HepG2 (cell line): ENCODE measurements at places on chromosomes 1 and 21.

GRCh38 chr1:171421413-171422020 lies 63.8 kb upstream of the PRRC2C start:
- no peak for DNase-seq

- no peak for DNase-seq
Measured at GRCh38 chr1:19889656-19890055, 7.5 kb downstream of the OTUD3 start.

DNA sequence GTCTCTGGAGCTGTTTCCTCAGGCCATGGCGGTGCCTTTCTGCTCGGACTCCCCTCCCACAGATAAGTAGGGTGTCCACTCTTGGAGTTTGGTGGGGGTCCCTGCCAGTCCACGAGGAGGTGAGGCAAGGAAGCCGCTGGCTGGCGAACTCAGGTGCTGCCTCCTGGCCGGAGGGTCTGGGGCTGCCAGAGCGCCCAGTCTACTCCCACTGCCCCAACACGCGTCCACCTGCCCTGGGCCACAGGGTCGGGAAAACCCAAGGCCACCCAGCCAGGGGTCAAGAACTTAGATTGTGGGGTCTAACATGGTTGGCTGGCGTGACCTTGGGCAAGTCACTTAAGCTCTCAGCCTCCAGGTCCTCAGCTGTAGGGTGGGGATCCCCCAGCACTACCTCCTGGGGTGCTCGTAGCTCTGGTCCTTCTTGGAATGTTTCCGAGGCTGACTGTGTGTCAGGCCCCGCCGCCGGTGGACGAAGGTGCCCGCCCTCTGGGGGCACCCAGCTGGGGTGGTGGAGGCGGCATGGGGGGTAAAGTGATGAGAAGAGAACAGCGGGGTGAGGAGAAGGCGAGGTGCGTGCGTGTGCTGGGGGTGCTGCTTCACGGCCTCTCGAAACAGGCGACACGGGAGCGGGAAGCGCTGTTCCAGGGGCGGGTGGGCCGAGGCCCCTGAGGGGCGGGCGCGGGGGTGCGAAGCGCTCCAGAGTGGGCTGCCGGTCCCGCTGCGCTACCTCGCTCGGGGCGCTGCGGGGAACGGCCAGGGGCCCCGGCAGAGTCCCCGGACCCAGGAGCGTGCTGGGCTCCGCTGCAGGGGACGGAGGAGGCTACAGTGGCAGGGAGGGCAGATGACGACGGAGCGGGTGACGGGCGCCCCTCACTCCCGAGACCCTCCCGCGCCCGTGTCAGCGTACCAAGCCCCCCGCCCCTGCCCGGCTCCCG lies 1.2 kb downstream of the SH2D5 start:
- no peak for DNase-seq

GRCh38 chr1:7454052-7454815 lies 316.9 kb upstream of the VAMP3 start:
- no peak for DNase-seq

GRCh38 chr1:9121496-9122409 lies 7.1 kb downstream of the GPR157 start:
- DNase-seq = no peak

DNA sequence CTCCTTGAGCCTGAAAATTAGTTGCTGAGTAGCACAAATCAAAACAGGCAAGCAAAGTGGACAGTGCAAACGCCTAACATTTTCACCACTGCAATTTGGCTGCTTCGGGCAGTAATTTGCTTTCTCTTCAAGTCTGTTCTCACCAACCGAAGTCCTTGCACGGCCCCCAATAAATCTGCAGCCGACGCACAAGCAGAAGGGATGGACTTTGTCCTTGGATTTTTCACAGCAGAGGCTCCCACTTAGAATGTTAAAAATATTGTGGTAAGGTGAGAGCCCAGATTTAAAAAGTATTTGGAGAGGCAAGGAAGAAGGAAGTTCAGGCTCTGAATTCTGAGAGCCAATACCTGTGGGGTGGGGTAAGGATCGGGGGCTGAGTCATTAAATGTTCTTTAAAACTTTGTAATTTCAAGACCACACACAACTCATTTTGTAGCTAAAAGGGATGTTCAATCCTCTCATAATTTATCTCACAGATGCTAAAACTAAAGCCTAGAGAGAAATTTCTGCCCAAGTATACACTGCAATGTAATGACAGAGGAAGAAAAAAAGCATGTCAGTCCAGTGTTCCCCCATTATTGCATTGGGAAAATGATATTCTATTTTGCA lies 6.2 kb downstream of the CD247 start:
- DNase-seq = no peak

- DNase-seq = no peak
Measured at GRCh38 chr1:84887261-84887934, 5.6 kb downstream of the LPAR3 start.

DNA sequence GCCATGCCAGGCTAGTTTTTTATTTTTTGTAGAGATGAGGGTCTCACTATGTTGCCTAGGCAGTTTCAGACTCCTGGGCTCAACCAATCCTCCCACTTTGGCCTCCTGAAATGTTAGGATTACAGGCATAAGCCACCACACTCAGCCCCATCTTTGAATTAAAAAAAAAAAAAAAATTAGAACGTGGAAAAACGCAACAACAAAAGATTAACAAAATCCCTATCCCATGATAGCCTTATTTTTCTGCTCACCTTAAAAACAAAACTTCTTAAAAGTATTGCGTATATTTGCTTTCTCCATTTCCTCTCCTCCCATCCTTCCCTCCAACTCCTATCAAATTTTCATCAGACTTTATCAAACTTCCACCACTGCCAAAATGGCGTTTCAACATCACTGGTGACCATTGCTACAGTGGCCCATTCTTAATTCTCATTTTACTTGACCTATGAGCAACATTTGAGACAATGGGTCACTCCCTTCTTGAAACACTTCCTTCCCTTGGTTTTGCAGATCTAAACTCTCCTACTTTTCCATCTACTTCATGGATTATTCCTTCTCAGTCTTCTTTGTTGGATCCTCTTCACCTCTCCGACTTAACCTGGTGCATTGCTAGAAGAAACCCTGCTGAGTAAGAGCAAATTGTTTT lies 579 bp upstream of the ZNF684 start:
- DNase-seq = no peak
